Activated T-cell treated with anti-CD3 and anti-CD28 coated beads, Interleukin-2, amount 50 U/mL, for 72 hours (primary cell): ENCODE measurements at places on chromosomes 5 and 9. TPM values are rescaled to one million over a fixed set of nuclear protein-coding genes. Genes with fewer than 3 reads are reported as not detected.

Gene MYMK
- not detected for total RNA-seq

Gene PPP3R2
- total RNA-seq, result not detected

Gene ARL14EPL
- total RNA-seq, result not detected

Gene CTSV
- total RNA-seq, result 4.3 TPM

Gene JADE2
- total RNA-seq, result 87.0 TPM

Gene SLC34A3
- total RNA-seq, result 0.12 TPM
